ENCODE measurements at places on chromosomes 6 and 20.

DNA sequence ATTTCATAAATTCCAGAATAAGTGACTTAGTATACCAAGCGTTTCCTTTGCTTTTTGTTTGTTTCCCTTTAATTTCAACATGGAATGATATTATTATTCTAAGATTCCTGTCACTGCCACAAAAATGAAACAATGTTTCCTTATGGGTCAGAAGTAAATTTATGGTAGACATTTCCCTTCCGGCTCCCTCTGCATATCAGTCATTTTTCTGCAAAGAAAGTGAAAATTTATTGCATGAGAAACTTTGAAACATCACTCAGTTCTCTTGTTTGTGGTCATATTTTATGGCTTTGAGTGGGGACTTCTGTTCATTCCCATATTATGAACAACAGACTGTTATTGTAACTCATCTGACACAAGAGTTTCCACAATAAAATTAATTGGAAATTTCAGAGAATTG lies 97.8 kb downstream of the NKAIN2 start:
- DNase-seq = no peak

DNA sequence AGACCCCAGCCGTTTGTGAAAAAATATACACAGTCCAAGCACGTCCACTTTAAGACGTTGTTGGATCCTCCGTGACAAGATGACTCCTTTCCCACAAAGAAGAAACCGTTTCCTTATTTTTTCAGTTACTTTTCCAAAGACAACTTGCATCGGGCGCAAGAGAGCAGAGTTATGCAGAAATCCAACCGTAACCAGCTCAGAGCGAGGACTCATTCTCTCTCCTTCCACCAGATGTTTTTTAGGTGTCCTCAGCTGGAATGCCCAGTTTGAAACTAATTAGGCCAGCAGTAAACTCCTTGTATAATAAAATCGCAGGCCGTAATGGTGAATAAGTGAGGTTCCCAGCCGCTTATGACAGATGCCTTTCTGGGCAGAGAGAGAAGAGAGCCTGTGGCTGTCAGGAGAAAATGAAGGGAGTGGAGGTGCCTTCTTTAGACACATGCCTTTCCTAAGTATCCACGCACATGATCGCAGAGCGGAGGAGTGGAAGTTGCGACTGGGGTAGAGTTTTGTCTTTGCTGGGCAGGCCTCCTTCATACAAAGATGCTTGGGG lies 2.8 kb downstream of the EYA2 start:
- no peak for DNase-seq

- no peak for DNase-seq
Observed at GRCh38 chr6:79079561-79080041, 1.5 kb upstream of the PHIP start.

DNA sequence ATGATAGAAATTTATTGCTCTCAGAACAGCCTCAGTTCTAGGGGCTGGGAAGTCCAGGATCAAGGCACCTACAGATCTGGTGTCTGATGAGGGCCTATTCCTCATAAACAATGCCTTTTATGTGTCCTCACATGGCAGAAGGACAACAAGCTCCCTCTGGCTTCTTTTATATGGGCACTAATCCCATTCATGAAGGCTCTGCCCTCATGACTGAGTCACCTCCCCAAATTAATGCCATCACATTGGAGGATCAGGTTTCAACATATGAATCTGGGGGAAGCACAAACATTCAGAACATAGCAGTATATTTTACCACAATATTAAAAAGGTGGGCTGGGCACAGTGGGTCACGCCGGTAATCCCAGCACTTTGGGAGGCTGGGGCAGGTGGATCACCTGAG lies 58.5 kb upstream of the CCN6 start:
- DNase-seq = no peak

GRCh38 chr6:100346828-100347227 lies 117.9 kb downstream of the SIM1 start:
- DNase-seq = no peak

DNA sequence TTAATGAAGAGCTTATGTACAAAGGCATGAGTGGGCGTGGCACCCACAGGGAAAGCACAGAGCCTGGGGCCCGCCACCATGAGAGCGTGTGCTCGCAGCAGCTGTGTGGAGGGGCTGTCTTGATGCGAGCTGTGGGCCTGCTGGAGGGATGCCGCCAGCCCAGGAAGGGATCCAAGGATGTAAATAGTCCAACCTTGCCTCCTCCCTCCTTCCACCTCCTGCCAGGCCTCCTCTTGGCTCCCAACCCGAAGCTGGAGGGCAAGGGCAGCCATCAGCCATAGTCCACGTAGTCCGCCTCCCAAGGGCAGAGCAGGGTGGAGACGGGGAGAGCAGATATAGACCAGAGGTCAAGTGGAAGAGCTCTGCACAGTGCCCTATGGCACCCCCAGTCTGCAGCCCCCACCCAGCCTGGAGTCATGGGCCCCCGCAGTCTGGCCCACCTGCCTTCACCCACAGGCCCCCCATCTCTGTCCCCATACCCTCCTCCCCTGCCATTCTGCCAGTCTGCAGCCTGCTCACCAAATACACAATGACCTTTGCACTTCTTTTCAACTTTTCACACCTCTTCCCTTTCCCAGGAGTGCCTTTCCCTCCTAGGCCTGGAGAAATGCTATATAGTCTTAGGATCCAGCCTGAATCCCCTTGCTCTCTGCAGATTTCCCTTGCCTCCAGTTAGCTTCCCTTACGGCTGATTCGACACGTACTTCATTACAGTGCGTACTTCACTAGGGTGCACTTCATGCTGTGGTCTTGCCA lies 77.1 kb downstream of the SHLD1 start:
- DNase-seq = no peak

- DNase-seq = no peak
Observed at GRCh38 chr6:170041526-170041925, 249.4 kb downstream of the DLL1 start.

DNA sequence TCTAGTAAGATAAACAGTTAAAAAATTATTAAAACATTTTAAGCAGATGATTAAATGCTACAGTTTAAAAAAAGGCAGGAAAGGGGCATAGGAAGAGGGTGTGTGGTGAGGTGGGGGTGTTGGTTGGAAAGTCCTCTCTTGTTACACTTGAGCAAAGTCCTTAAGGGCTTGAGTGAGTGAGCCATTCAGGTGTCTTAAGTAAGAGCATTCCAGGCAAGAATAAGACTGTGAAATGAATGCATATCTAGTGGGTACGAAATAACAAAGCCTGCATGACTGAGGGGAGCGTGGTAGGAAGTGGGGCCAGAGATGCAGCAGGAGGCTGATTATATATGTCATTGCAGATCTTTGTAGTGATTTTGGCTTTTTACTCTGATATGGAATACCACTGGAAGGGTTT lies 5.1 kb downstream of the CDKAL1 start:
- no peak for DNase-seq

DNA sequence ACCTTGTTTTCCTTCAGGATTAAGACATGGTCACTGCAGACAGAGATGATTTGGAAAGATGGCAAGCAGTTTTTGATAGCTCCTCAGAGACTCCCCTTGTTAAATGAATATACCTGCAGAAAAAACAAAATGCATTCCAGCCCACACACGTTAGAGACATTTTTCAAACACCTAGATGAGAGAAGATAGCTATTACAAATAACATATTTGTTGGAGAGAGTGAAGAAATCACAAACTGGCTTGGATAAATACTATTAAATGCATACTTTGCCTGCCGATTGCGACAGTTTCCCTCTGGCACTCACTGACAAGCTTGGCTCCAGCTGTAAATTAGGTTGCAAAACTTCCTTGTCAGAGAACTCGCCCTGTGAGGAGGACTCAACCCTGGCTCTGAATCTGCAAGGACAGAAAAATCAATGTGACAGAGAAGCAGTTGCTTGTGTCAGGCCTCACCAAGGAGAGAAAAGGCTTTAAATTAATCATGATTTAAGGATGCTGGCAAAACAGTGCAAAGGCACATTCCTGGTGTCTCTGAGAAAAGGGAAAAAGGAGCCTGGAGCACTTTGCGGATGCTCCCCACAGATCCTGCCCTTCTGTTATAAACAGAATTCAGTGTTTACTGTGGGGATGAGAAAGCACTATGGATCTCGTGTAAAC lies 423.7 kb upstream of the MARCKS start:
- no peak for DNase-seq

GRCh38 chr6:135871296-135871695 lies 19.8 kb downstream of the PDE7B start:
- DNase-seq = no peak

DNA sequence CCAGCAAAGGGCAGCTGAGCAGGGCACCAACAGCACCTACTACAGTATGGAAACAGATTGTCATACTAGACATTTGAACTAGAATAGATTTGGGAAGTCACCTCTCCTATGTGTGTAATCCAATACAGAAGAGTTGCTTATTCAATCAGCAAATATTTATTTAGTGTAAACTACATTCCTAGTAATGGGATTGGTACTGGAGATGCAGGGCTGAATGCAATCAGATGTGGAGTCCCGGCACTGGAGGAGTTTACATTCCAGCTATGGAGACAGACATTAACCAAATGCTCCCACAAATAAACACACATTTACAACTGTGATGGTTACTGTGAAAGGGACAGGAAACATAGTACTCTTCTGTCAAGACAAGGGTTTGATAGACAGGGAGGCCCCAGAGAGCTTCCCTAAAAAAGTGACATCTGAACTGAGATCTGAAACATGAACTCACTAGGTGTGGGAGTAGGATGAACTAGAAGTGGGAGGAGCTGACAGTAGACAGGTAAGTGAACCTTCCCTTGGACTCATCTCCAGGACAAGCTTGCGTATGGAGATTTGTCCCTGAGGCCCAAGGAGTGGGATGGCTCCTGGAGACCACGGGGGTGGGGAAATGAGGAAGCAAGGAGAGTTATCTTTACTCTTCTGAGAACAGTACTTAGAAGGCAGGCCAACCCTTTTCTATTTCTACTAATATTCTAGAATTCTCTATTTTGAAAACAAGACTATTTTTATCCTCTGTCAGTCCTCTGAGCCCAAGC lies 420.5 kb downstream of the MAFB start:
- no peak for DNase-seq

- DNase-seq = no peak
Observed at GRCh38 chr6:159761129-159761872, 544 bp upstream of the ACAT2 start.

DNA sequence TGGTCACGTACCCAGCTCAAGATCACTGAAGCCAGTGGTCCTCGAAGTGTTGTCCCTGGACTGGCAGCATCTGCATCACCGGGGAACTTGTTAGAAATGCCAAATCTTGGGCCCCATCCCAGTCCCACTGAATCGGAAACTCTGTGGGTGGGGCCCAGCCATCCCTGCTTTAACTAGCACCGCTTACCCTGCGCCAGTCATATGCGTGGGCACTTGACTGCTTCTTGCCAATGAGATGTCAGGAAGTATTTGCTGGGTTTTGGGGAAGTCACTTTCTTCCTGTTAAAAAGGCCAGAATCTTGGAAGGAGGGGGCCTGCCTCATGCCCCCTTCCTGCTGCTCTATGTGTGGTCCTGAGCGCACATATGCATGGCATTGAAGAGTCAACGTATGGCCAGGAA lies 11.7 kb upstream of the SULF2 start:
- DNase-seq = no peak

DNA sequence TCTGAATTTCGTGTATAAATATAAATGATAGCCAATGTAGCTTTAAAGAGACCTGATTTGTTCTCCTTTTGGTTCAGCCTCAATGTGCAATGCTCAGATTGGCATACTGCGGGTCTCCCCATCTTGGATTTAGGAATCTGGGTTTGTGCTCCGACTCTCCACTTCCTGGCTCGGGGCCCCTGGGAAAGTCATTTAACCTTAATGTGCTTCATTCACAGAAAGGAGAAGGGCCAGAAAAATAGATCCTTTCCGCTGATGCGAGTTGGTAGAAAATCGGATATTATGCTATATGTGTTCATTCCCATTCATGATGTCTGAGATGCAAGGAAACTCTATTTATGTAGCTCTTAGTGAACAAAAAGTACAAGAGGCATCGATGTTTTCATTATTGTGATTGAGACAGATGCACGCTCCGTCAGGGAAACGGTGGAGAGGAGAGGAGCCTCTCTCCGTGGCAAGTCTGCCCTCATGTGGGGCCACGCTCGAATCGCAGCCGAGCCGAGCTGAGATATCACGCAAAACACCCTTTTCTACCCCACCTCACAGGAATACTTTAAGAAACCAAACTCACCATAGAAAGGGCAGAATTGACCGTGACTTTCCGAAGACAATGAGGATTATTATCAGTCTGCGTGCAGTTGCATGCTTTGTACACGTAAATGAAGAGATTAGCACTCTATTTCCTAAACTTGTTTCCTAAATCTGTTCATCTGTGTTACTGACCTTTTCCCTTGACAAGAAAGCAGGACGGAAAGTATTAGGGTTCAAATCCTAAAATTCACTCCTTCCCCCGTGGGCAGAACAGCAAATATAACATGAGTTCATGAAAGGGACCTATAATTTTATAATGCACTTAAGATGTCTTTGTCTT lies 136.6 kb downstream of the COL9A1 start:
- DNase-seq = no peak

- no peak for DNase-seq
Observed at GRCh38 chr6:127458817-127459216, 372 bp downstream of the KIAA0408 start.

DNA sequence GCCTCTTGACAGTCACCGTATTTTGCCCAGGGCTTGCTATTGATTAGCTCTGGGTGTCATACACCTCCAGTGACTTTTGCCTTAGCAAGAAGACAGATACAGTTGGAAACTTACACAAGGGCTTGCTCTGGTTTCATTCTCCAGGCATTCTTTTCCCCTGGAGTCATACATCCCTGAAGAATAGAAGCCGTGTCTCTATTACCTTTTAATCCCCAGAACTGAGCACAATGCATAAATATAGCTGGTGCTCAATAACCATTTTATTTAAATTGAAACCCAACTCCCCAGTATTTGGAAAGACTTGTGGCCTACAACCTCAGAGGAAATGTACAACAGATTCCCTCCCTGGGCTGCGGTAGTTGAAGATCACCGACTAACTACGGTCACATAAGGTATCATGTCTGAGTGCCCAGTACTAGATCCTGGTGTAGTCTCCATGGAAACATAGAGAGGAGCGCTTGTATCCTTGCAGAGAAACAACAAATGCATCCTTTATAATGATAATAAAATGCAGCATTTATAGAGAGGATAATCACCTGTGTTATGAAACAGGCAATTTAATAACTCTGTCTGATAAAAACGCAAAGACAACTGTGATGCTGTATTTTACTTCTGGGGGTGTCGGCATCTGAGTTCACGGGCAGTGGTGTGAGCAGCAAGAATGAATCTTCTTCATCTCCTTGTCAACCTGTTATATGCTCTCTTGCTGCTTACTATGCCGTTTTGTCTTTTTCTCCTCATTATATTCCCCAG lies 401.2 kb upstream of the AGPAT4 start:
- DNase-seq = no peak

DNA sequence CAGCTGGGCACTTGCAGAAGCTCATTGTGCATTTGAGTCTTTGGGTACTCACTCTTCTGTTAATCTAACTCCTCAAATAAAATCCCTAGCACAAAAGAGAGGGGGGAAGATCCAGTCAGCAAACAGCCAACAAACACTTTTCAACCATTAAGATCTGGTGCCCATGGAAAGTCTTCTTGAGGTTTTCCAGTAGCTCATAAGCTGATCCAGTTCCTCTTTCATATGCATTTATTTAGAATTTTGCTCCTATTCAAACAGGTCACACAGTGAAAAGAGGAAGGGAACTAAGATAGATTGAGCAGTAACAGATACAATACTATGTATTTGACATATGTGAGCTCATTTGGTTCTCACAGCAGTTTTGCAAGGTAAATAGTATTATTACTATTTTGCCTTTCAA lies 38.6 kb downstream of the HLA-DPB1 start:
- DNase-seq = no peak

All from stimulated activated CD8-positive, alpha-beta memory T cell treated with anti-CD3 and anti-CD28 coated beads, Interleukin-15, amount 100 ng/mL, for 4 hours (primary cell).